ENCODE measurements at places on chromosomes 11 and 22.
A peak's percentile ranks its signal among the peaks of the same experiment; 100 is the strongest.

- no peak for DNase-seq
Observed at GRCh38 chr11:79428406-79428805, 12.4 kb downstream of the TENM4 start.

- DNase-seq, result no peak
Observed at GRCh38 chr11:94342250-94342649, 37.9 kb downstream of the IZUMO1R start.

DNA sequence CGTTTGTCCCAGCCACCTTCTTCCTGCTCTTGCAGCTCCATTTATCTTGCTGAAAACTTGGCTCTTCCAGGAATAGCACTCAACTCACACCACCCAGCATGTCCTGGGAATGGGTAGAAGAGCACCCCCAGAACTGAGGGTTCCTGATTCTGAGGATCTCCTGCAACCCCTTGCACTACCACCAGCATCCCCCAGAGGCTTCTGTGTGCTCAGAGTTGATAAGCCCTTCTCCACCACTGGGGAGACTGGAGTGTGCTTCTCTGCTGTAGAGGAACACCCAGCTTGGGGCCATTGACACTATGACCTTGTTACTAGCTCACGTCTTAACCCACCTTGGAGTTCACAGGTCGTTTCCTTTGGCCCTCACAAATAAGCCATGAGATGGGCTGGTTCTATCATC is 121.0 kb downstream of the GRIK4 start:
- no peak for DNase-seq

DNA sequence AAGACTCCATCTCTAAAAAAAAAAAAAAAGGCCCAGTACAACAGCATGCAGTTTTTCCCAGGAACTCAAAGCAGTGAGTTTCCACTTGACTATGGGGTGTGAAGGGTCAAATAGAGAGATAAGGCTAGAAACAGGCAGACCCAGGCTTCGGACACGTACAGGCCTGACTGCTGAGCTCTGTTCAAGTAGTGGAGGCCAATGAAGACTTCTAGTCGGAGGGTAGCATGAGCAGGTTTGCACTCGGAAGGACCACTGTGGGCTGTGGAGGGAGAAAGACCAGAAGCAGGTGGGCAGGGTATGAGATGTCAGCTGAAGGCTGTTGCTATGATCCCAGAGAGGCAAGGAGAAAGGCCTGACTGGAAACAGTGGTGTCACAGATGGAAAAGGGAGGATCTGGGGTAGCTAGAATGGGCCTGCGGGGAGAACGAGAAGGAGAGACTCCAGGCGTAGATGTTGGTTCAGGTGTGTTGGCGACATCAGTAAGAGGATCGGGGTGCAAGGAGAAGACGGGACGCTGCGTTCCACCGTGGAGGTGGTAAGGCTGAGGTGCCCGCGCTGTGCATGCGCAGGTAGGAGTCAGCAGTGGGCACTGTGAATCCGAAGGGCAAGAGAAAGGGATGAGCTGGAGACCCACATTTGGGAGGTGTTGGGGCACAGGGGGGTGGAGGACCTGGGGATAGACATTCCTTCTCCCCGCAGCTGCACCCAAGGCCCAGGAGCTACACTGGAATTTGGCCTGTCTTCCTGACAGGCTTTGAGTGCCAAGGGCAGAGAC is 49.4 kb upstream of the RAB1B start:
- DNase-seq, result no peak

GRCh38 chr22:50200461-50201190 is at the start of gene SELENOO:
Gene SELENOO (plus strand): TSS chr22:50201011. CDS start chr22:50201037, 26 bp downstream.
- peak; percentile 92 for DNase-seq

- no peak for DNase-seq
Observed at GRCh38 chr11:119752345-119752871, 23.4 kb upstream of the NECTIN1 start.

DNA sequence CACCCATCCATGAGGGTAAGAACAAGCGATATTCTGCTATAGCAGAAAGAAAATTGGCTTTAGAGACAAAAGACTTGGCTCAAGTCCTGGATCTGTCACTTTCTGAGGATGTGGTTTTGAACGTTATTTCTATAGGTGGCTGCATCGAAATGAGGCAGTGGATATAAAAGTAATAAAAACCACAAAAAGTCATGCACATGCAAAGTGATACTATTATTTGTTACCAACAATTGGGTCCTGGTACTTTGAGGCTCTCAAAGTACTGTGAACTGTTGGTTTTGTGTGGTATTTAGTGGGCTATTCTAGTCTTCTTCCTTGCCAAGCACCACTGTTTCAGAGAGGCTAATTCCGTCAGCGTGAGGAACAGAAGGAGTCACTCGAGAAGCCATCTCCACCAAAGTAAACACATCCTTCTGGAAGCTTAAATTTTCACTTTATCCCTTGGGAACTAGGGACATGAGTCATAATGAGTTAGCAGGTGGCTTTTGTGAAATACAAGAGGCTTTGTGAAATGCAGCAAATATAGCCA is 13.1 kb downstream of the UBASH3B start:
- peak; percentile 27 for DNase-seq

DNA sequence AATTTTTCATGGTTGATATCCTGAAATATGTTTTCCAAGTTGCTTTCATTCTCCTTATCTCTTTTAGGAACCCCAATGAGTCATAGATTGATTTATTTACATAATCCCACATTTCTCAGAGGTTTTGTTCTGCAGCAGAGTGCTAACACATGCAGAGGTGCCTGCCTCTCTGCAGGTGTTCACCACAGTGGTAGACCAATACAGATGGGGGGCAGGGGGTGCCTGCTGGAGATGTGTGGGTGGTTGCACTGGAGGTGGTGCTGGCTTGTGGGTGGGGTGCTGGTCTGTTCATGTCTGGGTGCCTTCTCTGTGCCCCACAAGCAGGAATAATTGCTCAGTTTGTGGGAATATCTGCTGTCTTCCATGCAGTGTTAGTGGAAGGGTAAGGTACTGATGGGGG is 131.1 kb downstream of the JRKL start:
- no peak for DNase-seq

GRCh38 chr11:68049509-68050370 is 10.9 kb downstream of the TCIRG1 start:
- no peak for DNase-seq

- DNase-seq, result no peak
Observed at GRCh38 chr11:1521382-1522080, 35.0 kb upstream of the MOB2 start.

- DNase-seq, result peak; percentile 78
Observed at GRCh38 chr11:96267496-96268032, 75.4 kb downstream of the MAML2 start.

GRCh38 chr11:99693941-99694492 is 673.3 kb downstream of the CNTN5 start:
- no peak for DNase-seq

GRCh38 chr11:79236541-79236971 is 204.3 kb downstream of the TENM4 start:
- DNase-seq, result no peak

DNA sequence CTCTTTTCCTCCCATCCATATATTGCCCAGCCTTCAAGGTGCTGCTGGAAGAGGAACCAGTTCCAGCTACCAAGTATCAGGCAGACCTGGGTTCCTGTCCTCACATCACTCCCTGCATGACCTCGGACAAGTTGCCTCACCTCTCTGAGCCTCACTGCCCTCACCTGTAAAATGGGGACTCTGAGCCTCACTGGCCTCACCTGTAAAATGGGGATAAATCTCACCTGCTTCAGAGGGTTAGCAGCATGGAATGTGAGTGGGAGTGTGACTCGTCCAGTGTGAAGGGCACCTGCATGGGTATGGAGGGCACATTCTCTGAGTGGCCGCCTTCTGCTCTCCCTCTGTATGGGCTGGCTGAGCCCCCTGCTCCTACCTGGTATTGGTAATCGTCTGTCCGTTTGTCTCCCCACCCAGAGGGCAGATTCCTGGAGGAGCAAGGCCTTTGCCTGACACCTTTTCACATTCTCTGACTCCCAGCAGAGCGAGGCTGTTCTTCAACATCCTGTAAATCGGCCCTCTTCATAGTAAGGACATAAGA is 3.7 kb downstream of the GRIK4 start:
- no peak for DNase-seq

DNA sequence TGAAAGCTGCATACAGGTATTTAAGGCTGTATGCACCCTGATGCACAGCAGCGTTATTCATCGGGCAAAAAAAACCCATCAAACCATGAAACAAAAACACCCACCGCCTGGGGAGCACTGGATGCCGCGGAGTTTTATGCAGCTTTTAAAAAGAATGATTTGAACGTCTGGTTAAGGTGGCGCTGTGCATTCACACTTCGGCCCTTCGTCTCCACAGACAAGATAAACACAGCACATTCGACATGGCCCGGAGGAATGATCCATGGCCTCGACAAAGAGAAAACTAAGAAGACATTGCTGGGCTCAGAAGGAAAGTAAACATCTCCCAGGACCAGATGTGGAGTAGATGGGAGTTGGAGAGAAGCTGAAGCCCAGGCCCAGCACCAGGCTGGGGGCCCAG is 40.8 kb upstream of the GAL start:
- DNase-seq, result no peak

DNA sequence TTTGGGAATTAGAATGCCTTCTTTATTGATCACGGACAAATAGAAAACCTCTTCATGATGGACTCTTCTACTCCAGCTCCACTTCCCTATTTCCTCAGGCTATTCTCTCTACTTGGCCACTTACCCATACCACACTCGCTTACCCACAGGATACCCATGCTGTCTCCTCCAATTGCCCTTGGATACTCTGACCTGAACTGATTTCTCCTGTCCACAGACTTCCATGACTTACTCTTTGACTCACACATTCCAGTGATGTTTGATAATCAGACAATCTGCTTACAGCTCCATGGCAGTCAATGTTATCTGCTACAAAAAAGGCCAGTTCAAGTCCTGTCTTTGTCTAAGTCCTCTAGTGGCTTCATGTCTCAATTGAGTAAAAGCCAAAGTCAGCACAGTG is 292.0 kb upstream of the CTSC start:
- DNase-seq, result no peak

- peak; percentile 14 for DNase-seq
Observed at GRCh38 chr11:77101043-77101537, 1.6 kb upstream of the OMP start.

- DNase-seq, result no peak
Observed at GRCh38 chr11:22878039-22878438, 17.8 kb upstream of the CCDC179 start.

DNA sequence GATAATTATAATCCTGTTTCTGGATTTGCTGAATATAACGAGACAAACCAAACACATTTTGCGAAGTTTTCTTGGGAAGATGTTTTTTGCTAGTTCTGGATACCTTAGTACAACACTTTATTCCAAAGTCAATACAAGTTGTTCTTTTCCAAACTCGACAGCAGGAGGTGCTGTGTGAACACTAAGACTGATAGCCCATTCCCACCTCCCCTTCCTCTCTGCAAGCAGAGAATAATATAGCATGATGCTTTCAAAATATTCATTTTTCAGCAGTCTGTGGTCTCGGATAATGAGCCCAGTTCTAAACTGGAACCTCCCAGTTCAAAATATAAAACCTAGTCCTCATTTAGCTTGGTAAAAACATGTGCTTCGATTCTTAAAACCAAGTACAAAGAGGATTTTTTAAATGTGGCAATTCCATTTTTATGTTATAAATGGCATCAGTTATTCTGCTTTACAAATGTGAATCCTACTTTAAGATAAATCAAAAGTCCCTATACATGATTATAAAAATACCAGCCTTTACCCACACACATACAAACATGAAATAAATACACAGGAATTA is 129.1 kb downstream of the DCDC1 start:
- DNase-seq, result peak; percentile 33

DNA sequence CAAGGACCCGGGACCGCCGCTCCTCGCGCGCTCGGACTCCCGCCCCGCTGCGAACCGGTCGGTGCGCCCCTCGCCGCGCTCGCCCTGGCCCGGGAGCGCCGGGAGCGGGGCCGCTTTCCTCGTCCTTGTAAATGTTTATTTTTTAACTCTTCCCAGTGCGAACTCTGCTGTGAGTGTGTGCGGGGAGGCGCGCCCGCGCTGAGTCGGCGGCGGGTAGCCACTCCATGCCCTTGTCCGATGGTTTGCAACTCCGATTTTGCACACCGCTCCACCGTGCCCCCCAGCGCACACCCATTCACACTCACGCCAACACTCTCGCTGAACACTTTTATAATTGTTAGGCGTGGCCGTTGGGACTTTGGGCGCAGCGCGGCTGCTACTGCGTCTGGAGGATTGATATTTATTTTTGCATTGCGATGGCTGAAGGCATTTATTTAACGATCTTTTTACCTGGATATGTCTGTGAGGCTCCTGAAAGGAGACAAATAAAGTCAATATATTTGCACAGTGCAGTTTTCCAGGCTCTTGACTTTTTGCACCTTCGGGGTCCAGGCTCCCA is 1.0 kb downstream of the C11orf96 start:
- DNase-seq, result no peak

DNA sequence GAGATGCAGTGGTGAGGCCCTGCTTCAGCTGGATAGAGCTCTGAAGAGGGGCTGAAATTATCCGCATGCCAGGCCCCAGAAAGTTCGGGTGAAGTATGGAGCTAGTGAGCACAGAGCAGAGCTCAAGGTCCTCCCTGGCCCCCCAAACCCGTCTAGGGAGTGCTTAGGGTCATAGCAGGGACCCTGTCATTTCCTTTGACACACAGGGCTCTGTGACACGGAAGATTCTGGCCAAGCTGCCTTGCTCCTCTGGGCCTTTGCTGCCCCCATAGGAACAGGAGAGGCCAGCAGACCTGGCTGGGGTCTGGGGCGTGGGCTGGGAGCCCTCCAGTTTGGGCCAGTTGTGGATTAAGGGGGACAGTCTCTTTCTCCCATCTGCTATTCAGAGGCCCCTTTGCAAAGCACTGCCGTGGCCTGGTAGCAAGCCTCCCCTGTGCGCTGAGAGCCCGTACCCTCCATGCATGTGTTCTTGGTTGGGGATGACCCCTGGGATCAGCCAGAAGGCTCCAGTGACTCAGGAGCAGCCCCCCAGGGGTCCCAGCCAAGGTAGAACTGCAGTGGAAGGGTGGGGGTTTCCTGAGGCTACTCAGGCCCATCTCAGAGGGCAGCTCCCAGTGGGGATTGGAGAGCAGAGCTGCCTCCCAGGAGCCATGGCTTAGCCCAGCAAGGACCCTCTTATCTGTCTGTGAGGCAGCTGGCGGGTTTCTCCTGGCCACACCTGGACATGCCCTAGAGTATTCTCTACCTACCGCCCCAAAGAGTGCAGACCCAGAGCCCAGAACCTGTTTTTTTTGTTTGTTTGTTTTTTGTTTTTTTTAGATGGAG is 42.3 kb downstream of the RNF141 start:
- no peak for DNase-seq

DNA sequence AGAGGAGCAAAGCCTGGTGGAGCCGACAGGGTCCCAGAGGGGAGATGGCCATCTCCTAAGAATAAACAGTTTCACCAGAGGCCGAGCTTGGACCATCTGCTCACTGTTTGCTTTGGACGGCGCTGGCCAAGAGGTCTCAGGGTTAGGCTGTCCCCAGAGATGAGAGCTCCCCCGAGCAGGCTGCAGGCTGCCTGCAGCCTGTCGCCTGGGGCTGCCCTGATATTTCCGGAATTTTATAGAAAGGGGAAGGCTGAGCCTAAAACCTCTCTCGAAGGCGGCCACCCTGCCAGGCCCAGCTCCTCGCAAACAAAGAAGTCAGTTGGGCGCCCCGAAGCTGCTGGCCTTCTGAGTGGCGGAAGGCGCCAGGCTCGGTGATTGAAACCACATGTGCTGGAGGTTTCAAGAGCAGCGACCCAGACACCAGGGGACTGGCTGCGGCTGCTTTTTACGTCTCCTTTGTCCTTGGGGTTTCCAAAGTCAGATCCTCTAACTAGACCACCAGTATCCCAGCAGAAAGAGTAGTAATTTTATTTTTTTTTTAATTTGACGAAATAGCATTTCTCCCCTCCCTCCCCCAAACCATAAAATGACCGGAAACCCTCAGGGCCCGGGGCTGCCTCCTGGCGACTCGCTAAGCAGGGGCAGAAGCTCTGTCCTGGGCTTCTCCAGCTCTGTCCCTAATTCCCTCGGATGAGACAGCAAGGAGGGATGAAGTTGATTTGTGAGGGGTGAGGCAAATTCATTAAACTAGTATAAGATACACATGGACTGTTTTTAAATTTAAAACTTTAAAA is 57.4 kb downstream of the CLMP start:
- no peak for DNase-seq

All from activated naive CD4-positive, alpha-beta T cell treated with anti-CD3 and anti-CD28 coated beads for 36 hours (primary cell).